ENCODE measurements at places on chromosomes 6 and 20.

DNA sequence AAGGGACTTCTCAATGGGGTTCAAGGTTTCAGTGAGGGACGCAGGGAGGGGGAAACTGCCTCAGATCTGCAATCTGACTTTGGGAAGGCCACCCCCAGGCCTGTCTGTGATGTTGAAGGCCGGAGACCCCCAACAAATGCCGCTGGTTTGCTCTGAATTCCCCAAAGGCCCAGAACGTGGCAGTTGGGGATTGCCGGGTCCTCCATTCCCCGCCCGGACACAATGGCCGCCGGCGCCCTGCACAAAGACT, 326 bp upstream of the BCL2L1 start:
- no peak for DNase-seq

- DNase-seq: no peak
These were observed 4.3 kb upstream of the MCM3 start for GRCh38 chr6:52288841-52289240.

- no peak for DNase-seq
These were observed 27.0 kb downstream of the STK4 start for GRCh38 chr20:44993343-44993742.

- no peak for DNase-seq
These were observed 30.5 kb upstream of the AKAP12 start for GRCh38 chr6:151209071-151209831.

DNA sequence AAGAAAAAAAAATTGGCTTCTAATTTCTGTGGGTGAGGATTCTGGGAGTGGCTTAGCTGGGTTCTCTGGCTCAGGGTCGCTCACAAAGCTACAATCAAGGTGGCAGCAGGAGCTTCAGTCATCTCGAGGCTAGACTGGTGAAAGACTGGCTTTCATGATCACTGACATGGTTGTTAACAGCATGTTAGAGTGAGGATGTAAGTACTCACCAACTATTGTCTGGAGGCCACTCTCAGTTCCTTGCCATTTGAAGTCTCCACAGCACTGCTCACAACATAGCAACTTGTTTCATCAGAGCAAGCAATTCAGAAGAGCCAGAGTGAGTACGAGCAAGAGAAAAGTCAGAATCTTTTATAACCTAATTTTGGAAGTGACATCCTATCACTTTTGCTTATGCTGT, 145.7 kb upstream of the PRSS16 start:
- no peak for DNase-seq

- no peak for DNase-seq
These were observed 48.3 kb downstream of the ATXN1 start for GRCh38 chr6:16712931-16713484.

DNA sequence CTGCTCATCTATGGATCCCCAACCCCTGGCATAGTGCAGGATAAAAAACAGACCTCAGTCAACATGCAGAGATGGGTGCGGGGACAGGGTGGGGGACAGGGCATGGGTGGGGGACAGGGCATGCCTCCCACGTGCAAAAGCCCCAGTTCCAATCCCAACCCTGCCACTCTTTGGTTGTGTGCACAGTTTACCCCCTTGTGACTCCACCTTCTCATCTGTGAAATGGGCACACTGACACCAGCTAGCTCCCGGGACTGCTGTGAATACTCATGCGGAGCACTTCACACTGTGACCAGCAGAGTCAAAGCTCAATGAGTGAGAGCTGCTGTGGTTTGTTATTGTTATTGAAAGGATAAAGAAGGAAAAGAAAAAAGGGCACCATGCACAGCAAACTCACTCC, 69.3 kb downstream of the NFATC2 start:
- DNase-seq: no peak

DNA sequence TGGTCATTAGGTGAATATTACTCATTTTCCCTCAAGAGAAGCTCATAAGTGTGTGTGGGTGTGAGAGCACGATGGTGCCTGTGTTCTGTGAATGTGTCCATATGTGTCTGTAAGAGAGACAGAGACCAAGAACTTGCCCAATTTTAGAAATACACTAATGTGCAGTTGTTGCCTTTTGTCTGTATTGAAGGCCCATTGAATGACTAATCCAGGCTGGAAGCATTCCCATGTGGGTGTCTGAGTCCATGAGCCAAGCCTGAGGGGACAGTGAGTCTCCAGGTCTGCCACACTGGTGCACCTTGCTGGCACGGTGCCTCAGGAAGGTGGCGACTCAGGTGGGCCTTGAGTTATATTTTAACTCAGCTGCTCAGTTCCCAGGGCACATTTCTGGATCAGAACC, 25.5 kb upstream of the ASXL1 start:
- no peak for DNase-seq

DNA sequence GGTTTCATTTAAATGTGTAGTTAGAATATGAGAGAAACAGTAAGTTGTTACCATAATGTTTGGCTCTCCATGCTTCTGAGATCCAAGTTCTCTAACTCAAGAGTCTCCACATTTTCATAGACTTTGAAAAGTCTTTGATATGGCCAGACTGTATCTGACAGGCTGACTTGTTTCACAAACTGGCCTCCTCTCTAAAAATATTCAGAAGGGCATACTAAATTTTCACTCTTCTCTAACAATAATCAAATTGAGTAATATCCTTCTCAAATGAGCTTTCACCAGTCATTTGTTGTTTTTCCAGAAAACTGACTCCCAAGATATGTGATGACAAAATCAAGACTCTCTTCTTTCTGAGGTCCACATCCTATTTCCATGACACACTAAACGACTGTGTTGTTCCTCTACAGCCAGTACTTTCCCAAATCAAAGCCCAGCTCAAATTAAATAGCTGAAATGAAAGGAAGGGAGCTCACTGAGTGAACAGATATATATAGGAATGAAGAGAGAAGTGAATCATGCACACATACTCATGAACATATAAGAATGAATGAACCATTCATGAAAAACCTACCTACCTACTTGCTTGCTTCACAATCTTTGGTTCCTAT, 15.1 kb downstream of the HIVEP2 start:
- no peak for DNase-seq

- DNase-seq: no peak
These were observed 9.0 kb upstream of the EXOC2 start for GRCh38 chr6:701700-702479.

- no peak for DNase-seq
These were observed 204.5 kb upstream of the STXBP5 start for GRCh38 chr6:146999766-147000165.

GRCh38 chr6:100220543-100220942, 226.5 kb upstream of the MCHR2 start:
- no peak for DNase-seq

DNA sequence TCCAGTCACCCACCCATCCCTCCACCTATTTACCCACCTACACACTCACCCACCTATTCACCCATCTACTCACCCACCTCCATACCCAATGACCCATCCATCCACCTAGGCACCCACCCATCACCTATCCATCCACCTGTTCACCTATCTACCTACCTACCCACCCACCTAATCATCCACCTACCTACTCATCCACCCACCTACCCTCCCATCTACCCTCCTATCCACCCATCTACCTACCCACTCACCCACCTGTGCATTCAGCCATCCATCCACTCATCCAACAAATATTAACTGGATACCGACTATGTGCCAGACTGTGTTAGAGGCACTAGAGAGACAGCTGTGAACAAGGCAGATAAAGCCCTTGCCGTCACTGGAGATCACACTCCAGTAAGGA, 40.3 kb downstream of the RSPO4 start:
- DNase-seq: no peak

GRCh38 chr6:80548532-80548931, 442.1 kb downstream of the BCKDHB start:
- no peak for DNase-seq

DNA sequence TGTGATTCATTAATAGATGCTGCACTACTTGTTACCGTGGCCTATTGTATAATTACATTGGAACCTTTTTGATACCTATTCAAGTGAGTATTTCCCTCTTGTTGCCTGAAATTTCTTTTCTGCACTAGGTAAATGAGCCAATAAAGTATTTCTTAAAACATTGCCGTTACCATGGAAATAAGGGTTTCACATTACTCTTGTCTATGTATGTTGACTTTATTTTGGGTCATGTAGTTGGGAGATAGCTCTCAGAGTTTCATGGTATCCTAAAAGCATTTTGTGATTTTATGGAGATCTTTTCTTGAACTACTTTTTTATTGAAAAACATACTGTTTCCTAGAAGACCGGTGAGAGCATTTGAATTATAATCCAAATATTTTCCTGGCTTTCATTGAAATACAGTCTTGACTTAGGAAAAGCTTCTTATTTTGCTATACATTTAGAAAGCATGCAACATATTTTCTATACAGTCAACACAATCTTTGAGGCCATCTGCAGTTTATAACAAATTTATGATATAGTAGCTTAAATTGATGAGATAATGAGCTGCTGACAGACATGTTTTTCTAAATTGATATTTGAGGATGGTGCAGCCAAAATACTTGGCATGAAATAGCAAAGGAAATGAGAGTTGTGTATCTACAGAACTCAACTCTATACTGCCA, 650.4 kb downstream of the RFPL4B start:
- no peak for DNase-seq

DNA sequence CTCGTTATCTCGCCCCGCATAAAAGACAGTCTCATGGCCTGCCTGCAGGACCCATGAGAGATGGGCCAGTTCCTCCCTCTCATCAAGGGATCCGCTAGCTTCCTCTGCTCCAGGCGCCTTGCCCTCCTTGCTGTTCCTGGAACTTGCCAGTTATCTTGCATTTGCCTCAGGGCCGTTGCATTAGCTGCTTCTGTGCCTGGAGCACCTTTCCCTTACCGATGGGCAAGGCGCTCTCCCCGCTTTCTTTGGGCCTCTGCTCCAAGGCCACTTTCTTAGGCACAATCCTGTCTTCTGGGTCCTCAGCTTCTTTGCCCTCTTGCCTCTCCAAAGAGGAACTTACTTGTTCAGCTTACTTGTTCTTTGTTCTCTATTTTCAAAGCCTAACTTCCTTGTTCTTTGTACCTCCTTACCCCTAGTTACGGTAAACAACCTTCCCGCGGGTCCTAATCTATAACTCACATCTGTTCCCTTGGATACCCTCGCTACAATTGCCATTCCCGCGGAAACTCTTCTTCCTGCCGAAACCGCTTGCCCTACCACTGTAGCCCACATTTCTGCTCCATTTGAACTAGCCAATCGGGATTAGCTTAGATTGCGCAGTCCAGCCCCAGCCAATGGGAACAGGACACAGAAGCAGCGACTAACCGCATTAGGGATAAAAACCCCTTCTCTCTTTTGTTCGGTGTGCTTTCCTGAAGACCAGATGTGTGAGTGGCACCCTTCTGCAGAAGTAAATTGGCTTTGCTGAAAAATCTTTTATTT, 887 bp upstream of the NSFL1C start:
- DNase-seq: no peak

DNA sequence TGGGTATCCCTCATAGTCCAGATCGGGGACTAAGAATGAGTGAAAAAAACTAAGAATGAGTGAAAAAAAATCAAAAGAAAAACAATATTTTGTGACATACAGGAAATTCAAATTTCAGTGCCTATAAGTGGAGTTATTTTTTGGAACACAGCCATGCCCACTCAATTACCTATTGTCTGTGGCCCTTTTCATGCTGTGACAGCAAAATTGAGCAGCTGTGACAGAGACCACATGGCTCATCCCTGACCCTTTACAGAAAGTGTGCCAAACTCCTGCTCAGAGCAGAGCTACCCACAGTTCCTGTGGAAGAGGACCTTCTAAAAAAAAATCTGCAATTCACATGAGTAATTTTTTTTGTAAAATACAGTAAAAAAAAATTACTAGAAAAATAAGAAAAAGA, 1.4 kb downstream of the NCR2 start:
- DNase-seq: no peak

DNA sequence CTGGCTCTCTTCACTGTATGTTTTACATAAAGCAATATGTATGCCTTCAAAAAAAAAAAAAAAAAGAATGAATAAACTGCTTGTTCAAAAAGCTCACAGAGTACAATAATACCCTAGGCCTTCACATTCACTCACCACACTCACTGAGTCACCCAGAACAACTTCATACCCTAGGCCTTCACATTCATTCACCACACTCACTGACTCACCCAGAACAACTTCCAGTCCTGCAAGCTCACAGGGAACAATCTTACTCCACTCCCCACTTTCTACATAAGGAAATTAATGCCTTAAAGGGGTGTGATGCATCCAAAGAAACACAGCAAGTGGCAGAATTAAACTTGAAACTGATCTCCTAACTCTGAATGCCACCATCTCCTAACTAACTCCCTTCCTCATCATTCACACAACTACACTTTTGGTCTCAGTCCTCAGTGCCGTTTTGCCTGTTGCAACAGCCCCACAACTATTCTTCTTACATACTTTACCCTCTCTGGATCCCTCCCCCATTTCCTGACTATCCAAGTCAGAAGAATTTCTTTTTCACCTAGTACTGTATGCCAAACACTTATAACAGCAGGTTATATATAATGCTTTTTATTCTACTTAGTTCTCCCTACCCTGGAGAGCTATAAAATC, 34.2 kb downstream of the NHSL1 start:
- no peak for DNase-seq

GRCh38 chr20:46709459-46710152, at the start of gene SLC2A10:
SLC2A10 (plus strand) TSS chr20:46709649; CDS start chr20:46709737, 88 bp downstream.
- DNase-seq: no peak

- DNase-seq: no peak
These were observed 12.9 kb downstream of the VEGFA start for GRCh38 chr6:43782764-43783513.

- DNase-seq: no peak
These were observed 448.3 kb upstream of the HSF2 start for GRCh38 chr6:121951123-121951522.

DNA sequence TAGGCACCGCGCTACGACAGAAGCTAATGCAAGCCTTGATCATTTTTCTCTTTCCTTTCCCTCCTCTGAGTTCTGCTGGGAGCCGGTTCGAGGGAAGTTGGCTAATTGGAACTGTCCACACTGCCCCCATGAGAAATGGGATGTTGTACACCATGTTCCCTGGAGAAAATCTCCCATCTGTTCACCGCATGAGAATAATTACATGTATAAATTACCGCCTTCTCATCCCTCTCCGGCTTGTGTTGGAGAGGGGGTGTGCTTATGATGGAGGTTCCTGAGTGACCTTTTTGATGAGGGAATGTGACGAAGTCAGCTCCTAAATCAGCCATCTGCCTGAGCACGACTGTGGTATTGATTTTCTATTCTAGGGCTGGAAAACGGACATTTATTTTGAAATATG, 320.2 kb upstream of the SULF2 start:
- DNase-seq: no peak

GRCh38 chr20:31809661-31810060, 9.5 kb upstream of the MYLK2 start:
- no peak for DNase-seq

- no peak for DNase-seq
These were observed 127.8 kb downstream of the MAFB start for GRCh38 chr20:40561187-40561586.

- DNase-seq: no peak
These were observed 14.9 kb downstream of the AARS2 start for GRCh38 chr6:44298055-44298803.

- no peak for DNase-seq
These were observed 722.2 kb downstream of the PRKN start for GRCh38 chr6:162005372-162005771.

GRCh38 chr6:168660400-168660945, 219.5 kb downstream of the SMOC2 start:
- DNase-seq: no peak

GRCh38 chr6:133088931-133089695, 152.0 kb upstream of the EYA4 start:
- no peak for DNase-seq

All from stimulated activated CD8-positive, alpha-beta memory T cell treated with anti-CD3 and anti-CD28 coated beads, Interleukin-15, amount 100 ng/mL, for 48 hours (primary cell).